Breast epithelium (tissue), 4 donors: ENCODE measurements at places on chromosomes 7 and 10.

GRCh38 chr10:110649347-110650264, 5.5 kb downstream of the RBM20 start:
- no peak overlapping the region for H3K4me3 ChIP-seq
- peaks cover 20% of the 10 kb centered on the region for H3K27me3 ChIP-seq
- H3K36me3 ChIP-seq, result no peaks in the 10 kb centered on the region
- H3K4me1 ChIP-seq, result peaks cover under 1% of the 10 kb centered on the region
- no peak for DNase-seq

DNA sequence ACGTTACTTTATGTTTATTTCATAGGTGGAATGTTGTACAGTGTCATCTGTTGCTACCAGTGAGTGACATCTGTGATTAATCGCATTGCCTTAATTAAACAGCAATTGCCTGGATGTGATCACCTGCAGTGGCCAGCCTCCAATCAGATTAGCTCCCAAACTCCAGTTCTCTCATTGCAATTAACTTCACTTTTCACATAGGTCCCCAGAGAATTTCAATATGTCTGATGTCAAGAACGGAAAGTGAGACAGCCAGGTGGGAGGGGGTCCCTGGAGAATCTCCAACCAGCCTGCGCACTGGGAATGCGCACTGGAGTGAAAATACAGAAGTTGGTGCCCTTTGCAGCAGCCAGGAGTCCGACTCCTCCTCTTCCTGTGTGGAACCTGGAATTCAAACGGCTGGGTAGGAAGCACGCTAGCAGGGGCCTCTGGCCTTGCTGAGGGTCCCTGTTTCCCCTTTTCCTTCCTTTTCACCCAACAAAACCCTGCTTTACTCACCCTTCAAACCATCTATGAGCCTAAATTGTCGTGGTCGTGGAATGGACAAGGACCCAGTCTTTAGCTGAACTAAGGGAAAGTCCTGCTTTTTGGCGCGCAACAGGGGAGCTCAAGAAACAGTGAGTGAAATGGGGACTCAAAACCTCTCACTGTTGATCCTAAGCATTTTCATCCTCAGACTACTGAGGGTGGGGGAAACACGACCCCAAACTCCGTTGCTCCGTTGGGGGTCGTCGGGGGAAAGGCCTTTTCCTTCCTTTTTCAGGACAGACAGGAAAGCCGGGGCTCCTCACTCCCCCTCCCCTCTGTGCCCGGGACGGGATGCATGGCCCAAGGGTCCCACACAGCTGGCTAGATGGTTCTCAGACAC, 1355.5 kb upstream of the LRRTM3 start:
- H3K27me3 ChIP-seq, result no peaks in the 10 kb centered on the region
- H3K4me1 ChIP-seq, result no peaks in the 10 kb centered on the region
- H3K27ac ChIP-seq, result peak overlapping the region; percentile 33
- peak overlapping the region; percentile 60 for H3K4me3 ChIP-seq

DNA sequence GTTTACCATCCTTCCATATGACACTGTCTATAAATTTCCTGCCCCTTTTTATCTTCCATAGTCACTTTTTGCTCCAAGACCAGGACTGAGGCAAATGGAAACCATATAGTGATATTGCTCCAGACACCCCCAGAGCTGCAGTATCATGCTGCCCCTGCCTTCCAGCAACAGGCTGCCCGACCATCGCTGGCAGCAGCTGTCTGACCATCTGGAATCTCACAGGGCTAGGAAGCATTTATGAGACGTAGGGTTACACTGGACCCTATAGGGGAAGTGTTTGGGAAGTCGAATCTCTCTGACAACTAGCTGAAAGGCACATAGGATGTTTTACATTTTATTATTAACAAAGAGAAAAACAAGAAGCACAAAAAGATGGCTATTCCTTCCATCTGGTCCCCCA, 19.4 kb downstream of the ENO4 start:
- DNase-seq, result no peak
- no peaks in the 10 kb centered on the region for H3K36me3 ChIP-seq
- H3K4me1 ChIP-seq, result no peaks in the 10 kb centered on the region
- no peak overlapping the region for H3K27ac ChIP-seq
- H3K4me3 ChIP-seq, result no peak overlapping the region
- no peaks in the 10 kb centered on the region for H3K27me3 ChIP-seq

- DNase-seq, result no peak
- no peaks in the 10 kb centered on the region for H3K4me1 ChIP-seq
- H3K4me3 ChIP-seq, result no peak overlapping the region
These were observed 168.9 kb upstream of the PHF14 start for GRCh38 chr7:10804770-10805169.

GRCh38 chr10:34575882-34576281, 239.2 kb downstream of the PARD3 start:
- H3K27ac ChIP-seq, result no peak overlapping the region
- H3K4me3 ChIP-seq, result no peak overlapping the region
- no peaks in the 10 kb centered on the region for H3K36me3 ChIP-seq
- DNase-seq, result no peak

GRCh38 chr10:119613741-119614140, 17.0 kb upstream of the TIAL1 start:
- no peaks in the 10 kb centered on the region for H3K27me3 ChIP-seq
- no peaks in the 10 kb centered on the region for H3K4me1 ChIP-seq
- no peak for DNase-seq
- no peak overlapping the region for H3K27ac ChIP-seq
- H3K4me3 ChIP-seq, result no peak overlapping the region
